ENCODE measurements at places on chromosomes 1 and 21.

DNA sequence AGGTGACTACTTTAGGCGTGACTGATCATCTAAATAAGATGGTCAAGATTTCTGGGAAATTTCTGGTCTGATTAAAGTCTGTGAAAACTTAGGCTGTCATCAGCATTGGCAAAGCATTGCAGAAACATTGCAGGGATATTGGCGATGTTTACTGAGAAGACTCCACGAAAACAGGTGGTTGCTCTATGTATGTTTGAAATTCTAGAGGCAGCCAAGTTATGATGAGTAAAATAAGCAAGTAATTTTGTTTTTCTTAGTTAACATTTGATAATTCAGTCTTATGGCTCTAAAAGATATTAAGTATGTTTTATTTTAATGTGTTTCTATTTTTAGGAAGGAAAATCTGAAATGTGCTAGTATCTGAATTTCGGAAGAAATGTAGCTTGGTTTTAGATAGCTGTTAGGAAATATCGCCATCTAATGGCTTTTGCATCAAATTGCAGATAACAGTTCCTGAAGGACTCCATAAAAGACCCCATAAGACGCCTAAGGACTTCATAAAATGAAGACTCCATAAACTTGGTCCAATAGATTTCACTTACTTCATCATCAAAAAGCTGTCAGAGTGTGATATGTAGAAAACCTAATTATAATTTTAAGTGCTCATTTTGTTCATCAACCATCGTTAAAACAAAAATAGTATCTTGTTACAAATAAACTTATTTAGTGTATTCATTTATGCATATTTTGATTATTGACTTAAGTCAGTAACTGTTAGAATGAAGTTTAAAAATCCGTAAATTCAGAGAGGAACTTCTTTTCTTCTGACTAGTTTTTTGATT is 344.6 kb downstream of the RYR2 start:
- DNase-seq, result peak; percentile 8

GRCh38 chr1:23209770-23210169 is 7.5 kb downstream of the HTR1D start:
- no peak for DNase-seq

DNA sequence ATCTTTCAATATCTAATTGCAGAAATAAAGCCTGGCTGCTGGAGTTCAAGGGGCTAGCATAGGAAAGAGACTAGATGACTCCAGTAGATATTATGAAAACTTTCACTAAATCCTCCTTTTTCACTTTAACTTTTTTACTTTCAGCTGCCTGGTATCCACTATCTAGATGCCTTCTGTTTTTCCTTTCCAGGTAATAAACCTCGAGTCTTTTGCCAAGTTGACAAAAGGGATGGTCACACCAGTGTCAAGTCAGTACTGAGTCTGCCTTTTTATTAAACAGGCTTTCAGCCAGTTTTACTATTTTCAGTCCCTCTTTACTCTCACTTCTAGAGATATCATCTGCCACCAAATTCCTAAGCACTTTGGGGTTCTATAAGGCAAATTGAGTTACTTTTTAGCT is 195.6 kb downstream of the FGGY start:
- no peak for DNase-seq

DNA sequence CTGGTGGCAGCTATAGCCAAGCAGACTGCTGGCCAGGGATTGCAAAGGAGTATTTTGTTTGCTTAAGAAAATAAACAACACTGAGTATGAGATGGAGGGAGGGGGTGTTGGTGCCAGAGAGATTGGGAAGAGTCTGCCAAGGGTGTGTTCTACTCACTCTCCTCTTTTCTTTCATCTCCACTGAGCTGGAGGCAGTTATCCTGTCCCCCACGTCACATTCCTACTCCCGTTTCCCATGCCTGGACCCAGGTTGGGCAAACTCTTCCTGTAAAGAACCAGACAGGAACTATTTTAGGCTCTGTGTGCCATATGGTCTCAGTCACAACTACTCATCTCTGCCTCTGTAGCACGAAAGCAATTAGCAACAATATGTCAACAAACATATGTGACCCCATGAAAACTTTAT is 1.4 kb upstream of the IL24 start:
- DNase-seq, result peak; percentile 58

DNA sequence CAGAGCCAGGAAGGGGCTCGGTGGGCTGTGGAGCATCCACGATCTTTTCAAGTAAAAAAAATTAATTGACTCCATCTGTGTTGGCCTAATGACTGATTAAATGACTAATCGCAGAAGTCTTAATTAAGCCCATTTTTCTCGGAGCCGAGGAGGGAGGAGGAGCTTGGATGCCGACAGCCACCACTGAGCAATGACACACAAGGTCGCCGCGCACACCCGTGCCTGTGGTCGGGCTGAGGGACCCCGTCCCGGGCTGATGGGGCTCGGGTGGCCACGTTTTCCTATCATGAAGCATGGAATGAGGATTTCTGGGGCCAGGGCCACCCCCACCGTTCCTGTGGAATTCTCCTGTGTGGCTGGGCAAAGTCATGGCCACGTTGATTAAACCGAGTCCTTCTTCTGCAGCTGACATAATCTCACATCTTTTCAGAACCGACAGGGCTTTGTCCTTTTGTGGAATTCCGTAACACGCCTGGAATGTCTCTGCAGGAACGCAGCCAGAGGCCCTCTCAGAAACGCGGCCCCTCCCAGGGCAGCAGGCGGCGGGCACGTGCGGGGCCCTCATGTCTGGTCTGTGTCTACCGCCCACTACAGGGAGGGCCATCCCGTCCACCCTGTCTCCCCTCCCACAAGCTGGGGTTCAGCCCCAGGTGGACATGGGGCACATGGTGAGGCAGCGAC is 60.7 kb downstream of the MORN1 start:
- peak; percentile 88 for DNase-seq

GRCh38 chr1:16167331-16168143 is 11.7 kb upstream of the EPHA2 start:
- DNase-seq, result peak; percentile 61

DNA sequence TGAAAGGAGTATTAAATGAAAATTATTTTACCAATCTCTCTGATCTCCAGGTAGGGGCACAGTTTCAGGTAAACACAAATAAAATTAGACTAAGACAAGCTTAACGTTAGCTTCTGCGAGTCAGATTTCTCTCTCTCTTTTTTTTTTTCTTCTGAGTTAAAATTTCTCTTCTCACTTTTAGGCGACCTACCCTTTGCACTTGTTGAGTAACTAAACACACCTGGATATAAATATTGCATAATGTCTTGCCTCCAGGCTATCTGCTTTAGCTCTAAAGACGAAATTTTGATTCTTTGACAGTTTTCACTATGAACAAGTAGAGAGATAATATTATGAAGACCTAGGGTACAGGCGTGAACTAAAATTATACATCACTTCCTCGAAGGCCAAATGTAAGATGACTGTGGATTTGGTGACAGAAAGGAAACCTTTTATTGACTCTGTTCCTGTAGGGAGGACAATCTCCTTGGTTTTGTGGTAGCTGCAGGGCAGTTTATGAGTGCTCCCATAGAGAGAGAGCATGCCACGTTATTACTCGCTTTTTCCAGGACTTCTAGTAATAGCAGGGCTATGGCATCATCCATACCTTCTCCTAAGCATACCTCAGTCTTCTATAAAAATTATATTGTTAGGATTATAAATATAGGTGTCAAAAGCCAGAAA is 303.8 kb upstream of the NEGR1 start:
- DNase-seq, result no peak

DNA sequence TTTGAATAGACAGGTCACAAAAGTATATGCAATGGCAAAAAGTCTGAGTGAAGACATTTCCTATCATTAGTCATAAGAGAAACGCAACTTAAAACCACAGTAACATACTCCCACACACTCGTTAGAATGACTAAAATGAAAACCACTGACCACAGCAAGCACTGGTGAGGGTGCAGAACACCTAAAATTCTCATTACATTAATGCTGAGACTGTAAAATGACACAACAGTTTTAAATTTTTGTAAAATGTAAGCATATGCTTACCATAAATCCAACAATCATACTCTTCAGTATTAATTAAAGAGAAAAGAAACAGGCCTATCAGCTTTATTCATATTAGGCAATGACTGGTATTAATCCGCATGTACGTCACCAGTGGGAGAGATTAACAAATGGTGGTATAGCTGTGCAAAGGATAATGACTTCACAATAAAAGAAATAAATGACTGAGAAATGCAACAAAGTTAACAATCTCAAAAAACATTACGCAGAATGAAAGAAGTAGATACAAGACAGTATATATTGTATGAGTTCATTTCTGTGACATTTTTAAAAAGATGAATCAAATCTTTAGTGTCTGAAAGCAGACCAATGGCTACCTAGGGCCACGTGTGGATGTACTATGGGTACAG is 253.5 kb downstream of the AKT3 start:
- DNase-seq, result peak; percentile 35

- DNase-seq, result no peak
These were observed 16.9 kb downstream of the CAP1 start for GRCh38 chr1:40057310-40058030.

DNA sequence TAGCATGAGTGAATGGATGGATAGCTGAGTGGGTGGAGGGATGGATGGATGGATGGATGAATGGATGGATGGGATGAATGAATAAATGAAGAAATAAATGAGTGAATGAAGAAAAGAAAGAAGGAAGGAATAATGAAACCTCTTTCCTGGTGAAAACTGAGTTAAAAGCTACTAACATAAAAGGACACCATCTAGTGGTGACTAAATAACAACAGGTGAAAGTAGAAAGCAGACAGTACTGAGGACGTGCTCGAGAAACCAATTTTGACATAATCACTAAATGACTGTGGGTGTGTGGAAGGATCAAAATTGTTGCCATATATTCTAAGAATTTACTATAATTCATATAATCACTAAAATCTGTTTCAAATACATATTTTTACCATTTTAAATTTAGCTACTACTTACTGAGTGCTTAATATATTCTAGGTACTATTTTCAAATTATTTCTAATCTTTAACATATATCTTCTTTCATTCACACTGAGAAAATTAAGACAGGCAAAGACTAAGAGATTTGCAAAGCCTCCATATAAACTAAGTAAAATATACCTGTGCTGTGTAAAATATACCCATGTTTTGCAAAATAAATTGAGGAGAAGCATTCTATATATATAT is 522.9 kb downstream of the LRRIQ3 start:
- peak; percentile 0 for DNase-seq

- peak; percentile 31 for DNase-seq
These were observed 2.2 kb downstream of the SPATA6 start for GRCh38 chr1:48469616-48470480.

DNA sequence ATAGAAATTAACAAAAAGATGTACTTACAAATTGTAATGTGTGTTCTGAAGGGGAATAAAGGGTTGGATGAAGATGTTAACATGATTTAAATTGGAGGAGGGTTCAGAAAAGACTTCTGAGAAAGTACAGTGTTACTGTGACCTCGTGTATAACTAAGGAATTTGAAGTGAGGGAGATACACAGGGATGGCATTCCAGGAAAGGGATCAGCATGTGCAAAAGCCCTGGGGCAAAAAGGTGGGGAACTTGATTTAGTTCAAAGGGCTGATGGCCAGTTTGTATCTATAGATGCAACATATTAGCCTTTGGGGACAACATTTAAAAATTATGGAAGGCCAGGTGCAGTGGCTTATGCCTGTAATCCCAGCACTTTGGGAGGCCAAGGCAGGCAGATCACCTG is 33.3 kb upstream of the DEGS1 start:
- no peak for DNase-seq

DNA sequence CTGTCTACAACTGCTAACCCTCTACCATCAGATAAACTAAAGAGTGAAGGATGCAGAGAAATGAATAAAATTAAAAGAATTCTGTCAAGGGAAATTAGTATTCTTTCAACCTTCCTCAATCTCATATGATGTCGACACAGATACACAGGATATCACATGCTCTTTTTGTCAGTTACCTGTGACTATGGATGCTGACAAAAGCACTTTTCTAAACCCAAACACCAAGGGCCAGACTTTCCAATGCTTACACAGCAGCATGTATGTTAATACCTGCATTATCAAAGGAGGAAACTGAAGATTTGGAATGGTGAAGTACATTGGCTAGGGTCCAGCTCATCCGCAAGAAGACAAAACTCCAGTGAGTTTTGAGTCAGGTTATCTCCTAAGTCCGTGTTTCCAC is 294.0 kb downstream of the SMYD3 start:
- no peak for DNase-seq

- DNase-seq, result no peak
These were observed 78.8 kb downstream of the C1orf21 start for GRCh38 chr1:184465489-184466146.

DNA sequence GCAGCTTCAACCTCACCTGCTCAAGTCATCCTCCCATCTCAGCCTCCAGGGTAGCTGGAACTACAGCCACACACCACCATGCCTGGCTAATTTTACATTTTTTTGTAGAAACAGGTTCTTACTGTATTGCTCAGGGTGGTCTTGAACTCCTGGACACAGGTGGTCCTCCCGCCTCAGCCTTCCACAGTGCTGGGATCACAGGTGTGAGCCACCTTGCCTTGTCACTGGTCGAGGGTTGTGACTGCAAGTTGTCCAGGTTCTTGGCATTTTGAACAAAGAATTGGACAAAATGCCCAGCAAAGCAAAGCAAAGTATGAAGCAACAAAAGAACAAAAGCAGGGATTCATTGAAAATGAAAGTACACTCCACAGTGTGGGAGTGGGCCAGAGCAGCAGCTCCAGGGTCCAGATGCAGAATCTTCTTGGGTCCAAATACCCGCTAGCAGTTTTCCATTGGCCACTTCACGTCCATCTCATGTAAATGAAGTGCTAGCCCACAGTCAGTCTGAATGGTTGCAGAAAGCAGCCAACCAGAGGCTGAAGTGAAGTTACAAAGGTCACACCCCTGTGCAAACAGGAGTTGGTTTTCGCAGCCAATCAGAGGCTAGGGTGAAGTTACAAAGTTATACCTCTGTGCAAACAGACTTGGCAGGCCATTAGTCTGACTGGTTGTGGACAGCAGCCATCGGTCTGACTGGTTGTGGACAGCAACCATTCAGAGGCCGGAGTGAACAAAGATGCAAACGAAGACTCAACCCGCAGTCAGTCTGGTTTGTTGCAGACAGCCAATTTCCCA is 109.5 kb upstream of the KIF26B start:
- no peak for DNase-seq

DNA sequence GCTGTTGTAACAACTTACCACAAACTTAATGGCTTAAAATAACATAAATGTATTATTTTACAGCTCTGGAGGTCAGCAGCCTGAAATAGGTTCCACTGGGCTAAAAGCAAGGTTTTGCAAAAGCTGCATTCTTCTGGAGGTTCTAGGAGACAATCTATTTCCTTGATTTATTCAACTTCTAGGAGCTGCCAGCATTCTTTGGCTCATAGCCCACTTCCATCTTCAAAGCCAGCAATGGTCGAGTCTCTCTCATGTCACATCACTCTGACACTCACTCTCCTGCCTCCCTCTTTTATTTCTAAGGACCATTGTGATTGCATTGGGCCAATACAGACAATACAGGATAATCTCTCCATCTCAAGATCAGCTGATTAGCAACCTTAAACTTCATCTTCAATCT is 15.1 kb upstream of the FOXJ3 start:
- DNase-seq, result no peak

Data from hepatic stellate cell (primary cell).